SJCRH30 (cell line): ENCODE measurements at places on chromosomes 2 and 18. TPM values are rescaled to one million over a fixed set of nuclear protein-coding genes. Genes with fewer than 3 reads are reported as not detected.

DNA sequence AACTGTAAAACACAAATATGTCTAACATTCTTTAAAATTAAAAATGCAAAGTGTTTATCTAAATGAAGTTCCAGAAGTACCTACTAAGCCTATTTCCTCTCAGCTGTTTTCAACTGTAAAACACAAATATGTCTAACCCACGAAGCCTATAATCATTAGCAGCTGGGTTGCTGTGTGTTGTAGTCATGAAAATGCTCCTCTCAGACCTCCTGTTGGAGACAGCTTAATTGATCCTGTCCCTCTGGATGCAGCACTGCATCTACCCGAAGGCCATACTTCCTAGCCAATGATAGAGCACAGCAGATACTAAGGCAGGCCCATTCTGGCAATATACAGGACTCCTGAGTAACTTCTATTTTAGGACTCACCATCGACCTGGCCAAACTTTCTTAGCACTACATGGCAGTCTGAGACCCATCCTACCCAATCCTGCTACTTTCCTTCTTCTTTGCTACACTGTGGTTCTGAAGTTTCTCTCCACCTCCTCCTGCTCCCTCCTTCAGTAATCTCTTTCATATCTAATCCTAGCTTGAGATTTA, 92.5 kb upstream of the RBBP8 start:
- H3K36me3 ChIP-seq, result no peaks in the 10 kb centered on the region
- peaks cover 3% of the 10 kb centered on the region; the same call in 1 of the 2 replicates for H3K4me1 ChIP-seq
- no peak overlapping the region for H3K4me3 ChIP-seq
- DNase-seq, result peak; percentile 11
- no peaks in the 10 kb centered on the region for H3K27me3 ChIP-seq

- peak within 1 kb of the TSS; percentile 73 for H3K4me3 ChIP-seq
- DNase-seq, result no peak
- H3K27ac ChIP-seq, result no peak within 1 kb of the TSS; the same call in 1 of the 2 replicates
- no peaks in the 10 kb centered on the region for H3K27me3 ChIP-seq
Measured at GRCh38 chr2:176099728-176100546, at the start of gene HOXD12. Gene HOXD12 (plus strand): TSS chr2:176099795. CDS start chr2:176099802, 7 bp downstream.

DNA sequence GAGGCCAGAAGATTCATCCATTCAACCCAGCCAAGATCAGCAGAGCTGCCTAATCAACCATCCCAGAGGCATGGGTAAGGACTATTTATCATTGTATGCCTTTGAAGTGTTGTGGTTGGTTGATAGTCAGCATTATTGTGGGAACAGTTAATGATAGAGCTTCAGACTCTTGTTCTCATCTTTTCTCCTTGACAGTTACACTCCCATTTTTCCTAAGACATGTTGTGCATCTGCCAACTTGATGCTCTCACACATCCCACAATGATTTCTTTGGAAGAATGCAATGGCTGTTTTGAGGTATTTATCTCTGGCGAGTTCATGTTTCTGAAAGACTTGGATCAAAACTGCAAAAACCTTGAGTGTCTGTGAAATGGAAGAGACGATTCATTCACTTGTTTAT, 55.4 kb downstream of the FASTKD2 start:
- no peak overlapping the region for H3K27ac ChIP-seq
- H3K4me1 ChIP-seq, result no peaks in the 10 kb centered on the region
- no peak for DNase-seq
- no peaks in the 10 kb centered on the region for H3K36me3 ChIP-seq

CCT7 gene
- total RNA-seq, result 815 and 876 TPM in 2 replicates

DNA sequence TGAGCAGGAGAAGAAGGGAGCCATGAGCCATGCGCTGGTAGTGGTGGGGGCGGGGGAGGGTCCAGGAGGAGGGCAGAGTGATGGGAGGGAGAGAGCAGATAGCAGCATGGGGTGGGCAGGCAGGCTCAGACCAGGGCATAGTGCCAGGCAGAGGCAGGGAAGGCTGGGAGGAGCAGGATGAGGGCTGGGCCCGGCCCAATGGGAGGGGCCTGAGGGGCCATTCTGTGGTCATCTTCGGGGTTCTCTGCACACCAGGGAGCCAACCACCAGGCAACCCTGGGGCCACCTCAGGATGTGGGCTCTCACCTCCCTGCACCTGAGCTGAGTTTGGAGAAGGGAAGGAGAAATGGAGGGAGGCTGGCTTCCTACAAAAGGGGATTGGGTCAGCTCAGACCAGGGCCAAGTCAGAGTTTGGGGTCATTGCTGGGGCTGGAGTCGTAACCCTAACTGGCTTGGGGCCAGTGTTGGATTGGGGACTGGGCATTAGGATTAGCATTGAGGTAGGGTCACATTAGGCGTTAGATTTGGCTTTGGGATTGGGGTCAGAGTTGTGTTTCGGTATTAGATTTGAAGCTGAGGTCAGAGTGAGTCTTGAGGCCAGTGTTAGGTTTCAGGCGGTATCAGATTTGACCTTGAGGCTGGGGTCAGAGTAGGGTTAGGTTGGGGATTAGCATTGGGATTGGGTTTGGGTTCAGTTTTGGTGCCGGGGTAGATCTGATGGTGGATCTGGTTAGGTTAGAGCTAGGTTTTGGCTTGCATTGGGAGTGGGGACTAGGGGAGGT, 11.2 kb downstream of the VIL1 start:
- DNase-seq, result no peak
- no peak overlapping the region for H3K27ac ChIP-seq
- no peaks in the 10 kb centered on the region for H3K36me3 ChIP-seq
- no peak overlapping the region for H3K4me3 ChIP-seq
- H3K4me1 ChIP-seq, result no peaks in the 10 kb centered on the region
- no peaks in the 10 kb centered on the region for H3K27me3 ChIP-seq

- no peaks in the 10 kb centered on the region for H3K36me3 ChIP-seq
- no peaks in the 10 kb centered on the region for H3K27me3 ChIP-seq
- no peak for DNase-seq
- peaks cover 6% of the 10 kb centered on the region; the same call in 1 of the 2 replicates for H3K4me1 ChIP-seq
Measured at GRCh38 chr2:108360776-108361468, 16.8 kb upstream of the SULT1C4 start.

DNA sequence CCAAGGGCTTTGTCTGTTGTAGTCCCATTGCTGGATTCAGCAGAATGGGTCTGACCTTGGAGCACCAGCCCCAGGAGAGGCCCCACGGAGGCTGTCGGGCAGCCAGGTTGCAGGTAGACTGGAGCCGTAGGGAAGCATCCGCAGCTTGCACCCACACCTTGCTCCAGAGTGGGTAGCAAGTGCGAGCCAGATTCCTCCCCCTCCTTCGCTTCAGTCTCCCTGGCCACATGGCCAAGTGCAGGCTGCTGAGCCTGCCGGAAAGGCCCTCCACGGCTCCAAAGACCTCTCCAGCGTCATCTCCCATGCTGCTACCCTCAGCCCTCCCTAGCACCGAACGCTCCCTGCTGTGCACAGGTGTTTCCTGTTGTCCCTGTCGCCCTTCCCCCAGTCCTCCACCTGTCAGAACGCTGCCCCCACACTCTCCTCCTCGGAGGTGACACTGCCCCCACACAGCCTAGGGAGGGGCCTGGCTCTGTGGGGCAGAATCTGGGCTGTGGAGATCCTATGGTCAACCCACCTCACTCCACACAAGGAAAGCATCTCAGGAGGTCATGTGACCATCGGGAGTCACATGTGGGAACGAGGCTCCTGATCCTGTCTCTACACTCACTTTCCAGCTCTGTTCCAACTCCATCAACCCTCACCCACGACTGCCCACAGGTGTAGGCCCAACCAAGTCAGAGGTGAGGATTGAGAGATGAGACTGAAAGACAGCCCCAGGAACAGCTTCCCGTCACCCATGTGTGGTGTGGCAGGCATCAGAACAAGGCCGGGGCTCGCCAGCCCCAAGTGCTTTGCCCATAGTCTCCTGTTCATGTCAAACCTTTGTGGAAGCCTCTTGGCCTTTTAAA, 8.3 kb downstream of the KCNF1 start:
- no peak overlapping the region for H3K4me3 ChIP-seq
- H3K27ac ChIP-seq, result no peak overlapping the region
- H3K4me1 ChIP-seq, result no peaks in the 10 kb centered on the region
- H3K36me3 ChIP-seq, result no peaks in the 10 kb centered on the region

- H3K27ac ChIP-seq, result no peak overlapping the region
- no peaks in the 10 kb centered on the region for H3K27me3 ChIP-seq
- no peak for DNase-seq
- no peaks in the 10 kb centered on the region for H3K4me1 ChIP-seq
Measured at GRCh38 chr2:127053731-127054603, 53.0 kb downstream of the BIN1 start.

MAP3K19 gene
- total RNA-seq, result not detected in 2 replicates
